ENCODE measurements at places on chromosomes 11 and 22.

GRCh38 chr22:29205594-29206371 is at the start of gene EMID1:
Gene EMID1 (plus strand): TSS chr22:29205896. CDS start chr22:29206039, 143 bp downstream.
- DNase-seq, result no peak

DNA sequence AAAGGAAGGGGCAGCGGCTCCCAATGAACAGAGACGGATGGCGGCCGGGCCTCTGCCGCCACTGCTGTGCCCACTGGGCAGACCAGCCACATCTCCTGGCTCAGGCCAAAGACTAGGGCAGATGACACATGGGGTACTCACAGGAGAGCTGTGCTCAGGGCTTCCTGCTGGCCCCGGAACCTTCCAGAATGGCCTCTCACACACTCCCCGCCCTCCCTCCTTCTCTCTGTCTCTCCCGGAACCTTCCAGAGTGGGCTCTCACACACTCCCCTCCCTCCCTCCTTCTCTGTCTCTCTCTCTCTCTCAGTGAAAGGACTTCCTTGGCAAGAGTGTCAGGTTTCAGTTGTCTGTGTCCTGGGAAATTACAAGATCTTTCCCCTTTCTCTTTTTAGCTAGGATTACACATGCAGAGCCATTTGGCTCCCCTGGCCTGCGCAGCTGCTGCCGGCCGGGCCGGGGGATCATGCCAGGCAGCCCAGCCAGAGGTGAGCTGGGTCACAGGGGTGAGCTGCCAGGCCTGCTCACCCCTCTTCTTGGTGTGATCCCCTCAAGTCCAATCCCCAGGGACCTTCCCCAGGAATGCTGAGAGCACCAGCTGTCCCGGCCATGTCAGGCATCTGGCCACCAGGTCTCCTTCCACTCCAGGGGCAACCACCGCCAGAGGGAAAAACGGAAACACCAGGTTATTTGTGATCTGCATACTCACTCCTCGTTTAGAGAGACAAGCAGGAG is 45.3 kb upstream of the ADA2 start:
- no peak for DNase-seq

- no peak for DNase-seq
These were observed 58.3 kb upstream of the CYP2D6 start for GRCh38 chr22:42188808-42189447.

DNA sequence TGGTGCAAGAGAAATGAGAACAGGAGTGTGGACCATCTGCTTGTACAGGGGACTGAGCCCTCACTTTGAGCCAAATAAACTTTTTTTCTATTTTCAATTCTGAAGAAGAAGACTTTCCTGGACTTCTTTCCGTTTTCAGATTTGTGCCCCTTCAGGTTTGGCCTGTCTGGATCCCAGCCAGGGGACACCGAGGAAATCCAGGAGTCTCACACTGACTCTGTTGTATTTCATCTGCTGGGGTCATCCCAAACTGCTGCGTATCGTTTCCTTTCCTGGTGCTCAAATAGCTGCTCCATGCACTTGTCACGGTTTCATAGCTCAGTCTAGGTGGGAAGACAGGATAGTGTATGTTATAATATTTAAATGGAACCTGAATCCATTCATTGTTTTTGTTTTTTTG is 51.7 kb downstream of the GGTLC2 start:
- DNase-seq, result no peak

- DNase-seq, result no peak
These were observed 5.6 kb downstream of the SLC36A4 start for GRCh38 chr11:93192163-93192562.

DNA sequence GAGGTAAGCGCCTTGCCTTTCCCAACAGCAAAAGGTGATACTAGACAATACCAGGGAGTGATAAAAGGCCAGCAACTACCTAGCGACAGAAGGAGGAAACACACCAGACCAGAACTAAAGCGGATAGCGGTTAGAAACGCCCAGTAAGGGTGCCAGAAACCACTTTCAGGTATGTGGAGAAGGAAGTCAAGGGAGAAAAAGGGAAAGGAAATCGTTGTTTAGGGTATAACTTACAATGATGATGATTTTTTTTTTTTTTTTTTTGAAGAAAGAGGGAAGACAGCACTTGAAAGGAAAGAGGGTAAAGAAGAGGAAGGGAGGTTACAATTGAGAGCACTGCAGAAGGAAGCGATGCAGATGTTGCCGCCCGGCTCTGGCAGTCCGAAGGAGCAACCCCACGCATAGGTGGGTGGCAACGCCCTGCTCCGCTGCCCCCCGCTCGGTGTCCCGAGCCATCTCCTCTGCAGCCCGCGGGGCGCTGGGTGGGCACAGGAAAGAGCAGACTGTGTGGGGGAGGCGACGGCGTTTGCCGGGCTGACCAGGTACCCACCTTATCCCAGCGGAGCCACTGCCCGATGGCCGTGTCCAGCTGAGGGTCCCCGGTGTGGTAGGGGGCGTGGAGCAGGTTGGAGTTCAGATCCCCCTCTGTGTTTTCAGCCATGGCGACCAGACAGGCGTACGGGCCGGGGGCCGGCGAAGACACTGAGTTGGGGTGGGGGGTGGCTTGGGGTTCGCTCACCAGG is 561 bp downstream of the PGM2L1 start:
- no peak for DNase-seq

- no peak for DNase-seq
These were observed 6.3 kb downstream of the TMA7B start for GRCh38 chr22:39966470-39966869.

- DNase-seq, result no peak
These were observed 4.0 kb downstream of the MS4A8 start for GRCh38 chr11:60703374-60703773.

DNA sequence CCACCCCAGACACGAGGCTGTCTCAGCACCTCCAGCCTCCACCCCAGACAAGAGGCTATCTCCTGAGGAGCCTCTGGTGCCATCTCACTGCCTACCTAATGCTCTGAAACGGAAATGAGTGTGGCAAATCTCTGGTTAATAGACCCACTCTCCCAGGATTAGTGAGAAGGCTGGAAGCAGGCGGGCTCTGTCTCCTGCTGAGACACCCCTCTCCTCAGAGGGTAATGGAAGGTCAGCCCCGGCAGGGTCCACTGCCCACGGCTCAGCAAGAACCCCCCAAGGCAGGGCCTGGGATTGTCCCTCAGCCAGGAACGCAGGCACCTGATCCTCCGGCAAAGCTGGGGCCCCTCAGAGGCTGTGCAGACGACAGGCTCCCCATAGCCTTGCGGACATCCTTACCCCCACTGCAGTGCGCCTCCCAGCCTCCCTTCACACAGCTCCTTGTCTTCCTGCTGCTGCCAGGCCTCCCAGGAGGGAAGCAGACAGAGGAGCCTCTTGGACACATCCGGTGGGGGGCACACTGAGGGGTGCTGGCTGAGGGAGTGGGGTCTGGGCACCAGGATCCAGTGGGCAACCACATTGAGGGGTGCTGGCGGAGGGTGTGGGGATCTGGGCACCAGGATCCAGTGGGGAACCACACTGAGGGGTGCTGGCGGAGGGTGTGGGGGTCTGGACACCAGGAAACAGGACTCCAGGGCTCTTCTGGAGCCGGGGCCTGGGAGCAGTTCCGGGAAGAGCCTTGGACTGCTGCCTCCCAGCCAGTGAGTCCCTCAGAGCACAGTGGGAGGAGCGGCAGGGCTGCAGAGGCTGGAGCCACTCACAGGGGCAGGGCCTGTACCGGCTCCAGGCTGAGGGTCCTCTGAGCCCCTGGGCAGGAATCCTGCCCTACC is 13.1 kb downstream of the CHID1 start:
- no peak for DNase-seq

DNA sequence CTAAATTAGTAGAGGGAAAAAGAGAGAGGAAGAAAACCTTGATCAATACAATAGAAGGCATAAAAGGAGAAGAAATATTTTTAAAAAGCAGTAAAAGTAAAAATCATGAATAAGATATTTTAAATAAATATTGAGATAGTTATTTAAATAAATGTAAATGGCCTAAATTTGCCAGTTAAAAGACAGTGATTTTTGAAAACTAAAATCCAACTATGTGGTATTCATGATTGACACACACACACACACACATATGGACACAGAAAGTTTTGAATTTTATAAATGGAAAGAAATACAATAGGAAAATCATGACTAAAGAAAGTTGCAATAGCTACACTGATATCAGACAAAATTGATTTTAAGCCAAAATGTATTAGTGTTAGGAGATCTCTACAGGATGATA is 313.1 kb downstream of the TBC1D22A start:
- DNase-seq, result no peak

DNA sequence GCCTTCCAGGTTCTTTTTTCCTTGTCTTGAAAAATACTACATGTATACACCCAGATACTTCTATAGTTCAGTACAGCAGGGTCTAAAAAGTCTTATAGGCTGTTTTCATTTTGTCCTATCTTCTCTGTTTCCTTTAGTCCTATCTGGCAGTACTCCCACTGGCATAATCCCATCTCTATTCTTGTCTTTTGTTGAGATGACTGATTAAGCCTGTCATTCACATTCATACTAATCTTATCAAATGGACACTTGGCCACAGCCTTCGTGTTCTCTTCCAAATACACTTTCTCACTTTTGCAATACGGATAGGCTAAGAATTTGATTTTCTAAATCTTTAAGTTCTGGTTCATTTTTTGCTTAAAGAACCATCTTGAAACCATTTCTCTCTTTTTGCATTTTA is 42.8 kb downstream of the OR5AK2 start:
- no peak for DNase-seq

DNA sequence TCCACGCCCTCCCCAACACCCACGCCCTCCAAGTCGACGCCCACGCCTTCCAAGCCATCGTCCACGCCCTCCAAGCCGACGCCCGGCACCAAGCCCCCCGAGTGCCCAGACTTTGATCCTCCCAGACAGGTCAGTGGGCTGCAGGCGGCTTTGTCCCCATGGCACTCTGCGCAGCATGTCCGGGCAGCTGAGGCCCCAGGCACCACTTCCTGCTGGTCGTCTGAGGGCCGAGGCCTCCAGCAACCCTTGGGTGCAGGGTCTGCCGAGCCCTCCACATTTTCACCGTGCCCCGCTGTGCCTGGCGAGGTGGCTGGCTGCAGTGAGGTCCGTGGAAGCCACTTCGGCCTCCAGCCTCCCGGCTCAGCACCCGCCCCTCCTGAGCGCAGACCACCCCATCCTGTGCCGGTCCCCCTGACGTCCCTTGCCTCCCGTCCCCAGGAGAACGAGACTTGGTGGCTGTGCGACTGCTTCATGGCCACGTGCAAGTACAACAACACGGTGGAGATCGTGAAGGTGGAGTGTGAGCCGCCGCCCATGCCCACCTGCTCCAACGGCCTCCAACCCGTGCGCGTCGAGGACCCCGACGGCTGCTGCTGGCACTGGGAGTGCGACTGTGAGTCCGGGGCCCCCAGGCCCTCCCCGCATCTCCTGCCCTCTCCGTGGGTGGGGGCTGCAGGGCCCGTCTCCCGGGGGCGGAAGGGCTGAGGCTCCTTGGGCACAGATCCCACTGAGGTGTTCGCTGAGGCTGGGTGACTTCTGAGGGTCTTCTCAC is 26.8 kb downstream of the MUC2 start:
- no peak for DNase-seq

DNA sequence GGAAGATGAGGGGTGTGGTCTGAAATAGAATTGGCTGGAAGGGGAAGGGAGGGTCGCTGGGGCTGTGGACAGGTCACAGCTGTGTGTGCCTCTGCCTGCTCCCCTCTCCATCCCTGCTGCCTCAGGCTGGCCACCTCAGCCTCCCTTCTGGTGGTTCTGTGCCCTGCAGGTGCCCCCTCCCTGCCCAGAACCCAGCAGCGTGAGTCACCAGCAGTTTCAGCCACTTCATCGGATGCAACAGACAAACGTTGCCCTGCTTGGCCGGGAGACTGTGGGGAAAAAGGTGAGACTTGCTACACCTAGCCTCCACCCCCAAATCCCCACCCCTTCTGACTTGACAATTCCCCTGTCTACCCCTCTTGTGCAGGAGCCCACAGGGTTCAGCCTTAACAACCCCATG is 21.8 kb upstream of the LRRC10B start:
- DNase-seq, result no peak

DNA sequence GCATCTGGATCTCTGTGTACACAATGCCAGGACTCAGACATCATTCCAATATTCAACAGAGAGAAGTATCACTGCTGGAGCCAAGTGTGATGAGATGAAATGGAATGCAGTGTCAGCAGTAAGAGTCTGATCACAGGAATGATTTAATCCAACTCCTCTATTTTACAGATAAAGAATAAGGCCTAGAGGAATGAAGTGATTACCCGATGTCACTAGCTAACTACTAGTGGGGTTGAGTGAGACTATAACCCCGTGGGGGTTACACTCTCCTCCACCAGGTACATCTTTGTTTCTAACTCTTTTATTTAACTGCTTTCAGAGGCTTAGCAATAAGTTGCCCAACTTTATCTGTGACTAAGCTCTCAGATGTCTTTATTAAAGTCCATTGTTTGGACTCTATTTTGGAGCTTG is 94.2 kb upstream of the FAT3 start:
- no peak for DNase-seq

GRCh38 chr22:30287648-30288418 is 1.5 kb downstream of the CASTOR1 start:
- peak; percentile 48 for DNase-seq

- no peak for DNase-seq
These were observed 73.3 kb upstream of the ZBED5 start for GRCh38 chr11:10930972-10931760.

DNA sequence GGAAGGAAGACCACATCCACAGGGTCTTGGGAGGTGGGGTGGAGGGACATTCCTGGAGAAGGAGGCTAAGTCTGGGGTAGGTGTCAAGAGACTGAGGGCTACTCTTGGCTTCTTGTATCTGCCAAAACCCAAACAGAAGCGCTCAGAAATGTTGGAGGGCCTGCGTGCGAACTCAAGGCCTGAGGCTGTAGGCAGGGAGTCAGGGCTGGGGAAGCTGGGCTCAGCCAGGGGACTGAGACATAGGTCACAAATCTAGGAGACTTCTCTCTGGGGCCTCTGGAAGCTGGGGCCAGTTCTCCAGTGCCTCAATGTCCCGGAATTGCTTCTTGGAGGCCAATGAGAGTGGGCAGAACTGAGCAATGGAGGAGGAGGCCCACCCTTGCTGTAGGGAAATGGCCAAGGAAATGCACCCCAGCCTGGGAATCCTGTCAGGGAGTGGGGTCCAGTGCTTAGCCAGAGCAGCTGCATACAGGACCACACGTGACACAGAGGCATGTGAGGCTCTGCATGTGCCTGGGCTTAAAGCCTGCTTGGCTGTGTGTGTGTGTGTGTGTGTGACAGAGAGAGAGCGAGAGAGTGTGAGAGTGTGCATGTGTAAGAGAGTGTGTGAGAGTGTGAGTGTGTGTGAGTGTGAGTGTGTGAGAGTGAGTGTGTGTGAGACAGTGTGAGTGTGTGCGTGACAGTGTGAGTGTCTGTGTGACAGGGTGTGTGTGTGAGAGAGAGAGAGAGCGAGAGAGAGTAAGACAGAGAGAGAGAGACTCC is 141.3 kb downstream of the ST3GAL4 start:
- DNase-seq, result no peak

Measured in NCI-H1048 (cell line).